ENCODE measurements at places on chromosomes 2 and 18. TPM values are rescaled to one million over a fixed set of nuclear protein-coding genes. Genes with fewer than 3 reads are reported as not detected.

Gene FAM237A
- total RNA-seq, result not detected

Gene REEP1
- total RNA-seq, result under 0.01 TPM

Gene RAD51AP2
- total RNA-seq, result under 0.01 TPM

Gene AMMECR1L
- total RNA-seq, result 14.2 TPM

Gene RAB6C
- total RNA-seq, result under 0.01 TPM

Gene DSG1
- not detected for total RNA-seq

Gene TTC39C
- total RNA-seq, result 54.4 TPM

Gene CHRND
- not detected for total RNA-seq

Gene RAPGEF4
- total RNA-seq, result 1.3 TPM

GRCh38 chr18:21281603-21282002 is 39.6 kb downstream of the GREB1L start:
- no peak for DNase-seq

DNA sequence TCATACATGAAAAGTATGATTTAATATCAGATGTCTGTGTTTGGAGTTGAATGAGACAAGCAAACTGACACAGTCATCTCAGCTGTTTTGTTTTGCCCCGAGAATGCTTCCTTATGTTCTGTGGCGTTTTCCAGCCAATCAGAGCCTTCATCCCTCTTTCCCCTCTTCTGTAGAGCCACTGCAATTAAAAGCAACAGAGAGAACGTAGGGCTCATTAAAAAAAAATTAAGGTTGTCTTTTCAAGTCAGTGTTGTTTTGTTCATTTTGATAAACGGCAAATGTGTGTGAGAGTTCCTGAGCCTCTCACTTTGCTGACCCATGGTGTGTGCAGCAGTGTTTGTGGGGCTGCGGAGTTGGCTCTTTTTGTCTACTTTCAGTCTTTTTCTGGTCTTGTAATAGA is 216.0 kb downstream of the FHOD3 start:
- DNase-seq, result no peak

- DNase-seq, result no peak
These were observed 28.5 kb upstream of the C18orf32 start for GRCh38 chr18:49515516-49515915.

DNA sequence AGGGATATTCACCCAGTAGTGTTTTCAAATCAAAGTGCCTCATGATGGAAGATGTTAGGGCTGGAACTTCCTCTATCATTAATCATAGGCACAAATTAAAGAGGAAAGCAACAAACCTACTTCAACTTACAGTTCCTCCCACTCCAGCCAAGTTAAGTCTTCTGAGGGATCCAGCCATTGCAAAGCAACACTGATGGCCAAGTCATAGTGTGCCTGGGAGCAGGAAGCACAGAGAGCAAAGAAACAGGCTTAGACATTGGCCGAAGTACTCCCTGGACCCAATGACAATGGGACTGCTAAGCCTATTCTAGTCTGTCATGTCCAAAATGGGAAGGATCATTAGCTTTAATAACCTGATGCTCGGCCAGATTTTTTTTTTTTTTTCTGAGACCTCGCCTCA is 7.0 kb downstream of the C2orf80 start:
- DNase-seq, result no peak

- DNase-seq, result peak; percentile 13
These were observed 127.8 kb downstream of the ARHGAP28 start for GRCh38 chr18:6857300-6857699.

DNA sequence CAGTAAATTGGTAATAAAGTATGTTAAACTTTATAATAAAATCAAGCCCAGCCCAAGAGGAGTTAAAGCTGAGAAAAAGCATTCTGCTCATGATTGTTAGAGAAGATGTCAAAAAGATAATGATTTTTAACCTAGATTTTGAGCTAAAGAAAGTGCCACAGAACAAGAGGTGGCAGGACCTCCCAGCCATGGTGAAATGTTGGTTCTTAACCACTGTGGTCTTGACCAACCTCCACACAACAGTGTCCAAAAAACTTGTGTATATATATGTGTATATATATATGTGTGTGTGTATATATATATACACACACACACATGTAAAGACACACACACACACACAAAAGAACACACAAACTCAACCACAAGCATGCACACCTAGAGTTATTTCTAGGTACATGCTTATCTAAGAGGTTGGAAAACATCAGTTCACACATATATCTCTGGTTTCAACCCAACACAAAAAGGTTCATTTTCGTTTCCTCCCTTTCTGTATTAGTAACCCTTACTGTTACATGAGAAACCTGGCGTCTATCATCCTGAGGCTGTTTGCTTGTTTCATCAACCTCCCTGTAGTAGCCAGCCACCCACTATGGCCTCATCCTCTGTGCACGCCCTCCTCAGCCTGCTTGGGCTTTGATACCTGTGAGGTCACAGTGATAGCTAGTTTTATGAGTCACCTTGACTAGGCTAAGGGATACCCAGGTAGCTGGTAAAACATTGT is 631.8 kb upstream of the ID2 start:
- DNase-seq, result no peak

GRCh38 chr18:59724103-59724502 is 26.9 kb upstream of the CCBE1 start:
- DNase-seq, result no peak

DNA sequence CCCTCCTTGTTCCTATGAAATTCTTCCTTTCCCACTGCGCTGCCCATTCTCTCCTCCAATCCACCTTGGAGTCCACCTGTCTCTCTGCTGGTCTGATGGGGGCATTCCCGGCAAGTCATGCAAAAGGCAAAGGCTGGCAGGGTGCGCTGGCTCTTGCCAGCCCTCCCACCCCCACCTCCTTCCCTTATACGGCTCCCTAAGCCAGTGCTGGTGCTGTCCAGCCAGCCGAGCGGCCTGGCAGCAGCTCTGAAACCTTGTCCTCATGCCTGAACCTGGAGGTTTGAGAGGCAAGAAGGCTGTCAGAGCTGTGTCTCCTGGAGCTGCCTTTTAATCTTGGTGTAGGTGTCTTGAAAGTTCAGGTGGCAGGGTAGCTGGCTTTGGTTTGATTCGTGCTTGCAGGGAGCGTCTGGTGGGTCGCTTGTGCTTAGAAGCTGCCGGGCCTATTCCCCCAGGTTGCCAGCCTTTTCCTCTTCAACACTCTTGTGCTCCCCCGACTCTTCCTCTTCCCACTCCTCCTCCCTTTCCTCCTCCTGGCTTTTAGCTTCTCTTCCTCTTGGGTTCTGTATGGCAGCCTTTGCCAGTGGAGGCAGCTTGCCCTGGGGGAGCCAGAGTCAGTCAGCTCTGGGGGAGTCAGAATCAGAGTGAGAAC is 748 bp downstream of the LIPG start:
- no peak for DNase-seq

GRCh38 chr2:218805627-218806026 is 23.7 kb downstream of the CYP27A1 start:
- DNase-seq, result peak; percentile 71

- DNase-seq, result no peak
These were observed 101.4 kb upstream of the ATP5MC3 start for GRCh38 chr2:175282886-175283285.

GRCh38 chr2:97751752-97752151 is 38.4 kb downstream of the ZAP70 start:
- DNase-seq, result peak; percentile 50

- no peak for DNase-seq
These were observed 164.6 kb upstream of the TRIB2 start for GRCh38 chr2:12552092-12552491.

- DNase-seq, result peak; percentile 33
These were observed 214.8 kb downstream of the SP3 start for GRCh38 chr2:173750353-173750801.

- DNase-seq, result no peak
These were observed 45.9 kb downstream of the SCTR start for GRCh38 chr2:119478188-119478977.

GRCh38 chr18:11587846-11588245 is 21.6 kb upstream of the SLC35G4 start:
- DNase-seq, result no peak

GRCh38 chr2:232573771-232574435 is 23.4 kb downstream of the EIF4E2 start:
- DNase-seq, result no peak

- no peak for DNase-seq
These were observed 72.2 kb upstream of the OTOS start for GRCh38 chr2:240212425-240213225.

GRCh38 chr2:172804423-172804822 is 68.8 kb downstream of the RAPGEF4 start:
- DNase-seq, result no peak

All from fibroblast of villous mesenchyme (primary cell).